ENCODE measurements at places on chromosomes 12 and 14. TPM values are rescaled to one million over a fixed set of nuclear protein-coding genes. Genes with fewer than 3 reads are reported as not detected.

The TMEM260 gene
- 5.9 TPM for total RNA-seq

The TMTC1 gene
- total RNA-seq: 33.8 TPM

The TM7SF3 gene
- total RNA-seq: 22.3 TPM

The PAPLN gene
- 2.5 TPM for total RNA-seq

The PYGL gene
- total RNA-seq: 9.8 TPM

The TMEM179 gene
- total RNA-seq: not detected

- DNase-seq: no peak
Measured at GRCh38 chr12:124998705-124999104, 5.3 kb downstream of the BRI3BP start.

GRCh38 chr12:90562671-90563070 is 392.3 kb downstream of the CCER1 start:
- DNase-seq: no peak

- DNase-seq: no peak
Measured at GRCh38 chr12:131634037-131634436, 76.9 kb upstream of the SFSWAP start.

DNA sequence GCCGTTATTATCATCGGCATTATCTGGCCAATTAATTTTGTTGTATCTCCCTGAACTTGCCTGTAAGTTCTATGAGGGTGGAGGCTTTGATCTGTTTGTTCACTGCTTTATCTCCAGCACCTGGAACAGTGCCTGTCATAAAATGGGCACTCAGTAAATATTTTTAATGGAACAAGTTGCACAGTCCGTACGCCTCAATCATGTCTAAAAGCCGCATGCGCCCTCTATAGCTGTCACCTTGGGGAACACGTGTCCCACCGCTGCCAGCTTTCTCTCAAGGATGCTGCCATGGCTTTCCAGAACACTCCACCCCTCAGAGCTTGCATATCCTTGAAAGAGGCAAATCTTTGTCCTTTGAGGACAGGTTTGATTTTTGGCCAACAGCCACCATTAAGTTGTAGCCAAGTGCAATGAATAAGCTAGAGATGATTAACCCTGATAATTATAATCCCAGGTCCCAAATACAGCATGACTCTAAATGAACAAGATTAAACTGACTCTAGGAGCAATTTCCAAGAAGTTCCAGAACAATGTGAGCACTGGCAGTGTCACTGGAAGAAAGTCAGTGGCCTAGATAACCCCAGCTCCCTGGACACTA is 55.1 kb downstream of the ERH start:
- no peak for DNase-seq

DNA sequence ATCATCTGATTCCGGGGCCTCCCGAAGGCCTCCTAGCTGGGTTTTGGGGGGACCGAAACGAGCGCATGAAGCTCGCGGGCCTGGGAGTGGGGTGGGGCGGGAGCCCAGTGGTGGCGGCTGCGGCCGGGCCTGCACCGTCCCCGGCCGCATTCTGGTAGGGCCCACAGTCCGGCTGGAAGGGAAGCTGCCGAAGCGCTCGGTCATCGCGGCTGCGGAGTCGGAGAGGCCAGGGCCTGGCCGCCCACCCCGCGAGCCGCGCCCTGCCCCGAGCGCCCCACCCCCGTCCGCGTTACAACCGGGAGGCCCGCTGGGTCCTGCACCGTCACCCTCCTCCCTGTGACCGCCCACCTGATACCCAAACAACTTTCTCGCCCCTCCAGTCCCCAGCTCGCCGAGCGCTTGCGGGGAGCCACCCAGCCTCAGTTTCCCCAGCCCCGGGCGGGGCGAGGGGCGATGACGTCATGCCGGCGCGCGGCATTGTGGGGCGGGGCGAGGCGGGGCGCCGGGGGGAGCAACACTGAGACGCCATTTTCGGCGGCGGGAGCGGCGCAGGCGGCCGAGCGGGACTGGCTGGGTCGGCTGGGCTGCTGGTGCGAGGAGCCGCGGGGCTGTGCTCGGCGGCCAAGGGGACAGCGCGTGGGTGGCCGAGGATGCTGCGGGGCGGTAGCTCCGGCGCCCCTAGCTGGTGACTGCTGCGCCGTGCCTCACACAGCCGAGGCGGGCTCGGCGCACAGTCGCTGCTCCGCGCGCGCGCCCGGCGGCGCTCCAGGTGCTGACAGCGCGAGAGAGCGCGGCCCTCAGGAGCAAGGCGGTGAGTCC is at the start of gene KLC1:
Gene KLC1 (plus strand): TSS at position 528 of the 819 bp plus-strand sequence. CDS start 25,354 bp downstream, outside the sequence.
- DNase-seq: peak; percentile 93

- DNase-seq: no peak
Measured at GRCh38 chr12:88451205-88451604, 129.1 kb downstream of the KITLG start.

DNA sequence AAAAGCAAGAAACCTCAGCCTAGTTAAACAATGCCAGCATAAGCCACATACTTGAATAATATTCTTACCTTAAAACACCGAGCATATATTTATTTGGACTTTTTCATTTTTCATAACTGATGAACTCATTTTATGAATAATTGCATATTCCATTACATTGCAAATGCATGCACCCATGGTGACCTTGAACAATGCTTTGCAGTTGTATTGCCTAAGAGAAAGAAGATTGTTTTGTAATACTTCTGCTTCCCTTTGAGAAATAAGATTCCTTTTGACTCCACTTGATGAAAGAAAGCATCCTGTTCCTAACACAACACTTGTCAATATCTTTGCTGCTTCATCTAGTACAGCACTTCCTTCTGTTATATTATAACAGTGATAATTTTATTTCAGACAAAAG is 1182.2 kb downstream of the FLRT2 start:
- DNase-seq: no peak

DNA sequence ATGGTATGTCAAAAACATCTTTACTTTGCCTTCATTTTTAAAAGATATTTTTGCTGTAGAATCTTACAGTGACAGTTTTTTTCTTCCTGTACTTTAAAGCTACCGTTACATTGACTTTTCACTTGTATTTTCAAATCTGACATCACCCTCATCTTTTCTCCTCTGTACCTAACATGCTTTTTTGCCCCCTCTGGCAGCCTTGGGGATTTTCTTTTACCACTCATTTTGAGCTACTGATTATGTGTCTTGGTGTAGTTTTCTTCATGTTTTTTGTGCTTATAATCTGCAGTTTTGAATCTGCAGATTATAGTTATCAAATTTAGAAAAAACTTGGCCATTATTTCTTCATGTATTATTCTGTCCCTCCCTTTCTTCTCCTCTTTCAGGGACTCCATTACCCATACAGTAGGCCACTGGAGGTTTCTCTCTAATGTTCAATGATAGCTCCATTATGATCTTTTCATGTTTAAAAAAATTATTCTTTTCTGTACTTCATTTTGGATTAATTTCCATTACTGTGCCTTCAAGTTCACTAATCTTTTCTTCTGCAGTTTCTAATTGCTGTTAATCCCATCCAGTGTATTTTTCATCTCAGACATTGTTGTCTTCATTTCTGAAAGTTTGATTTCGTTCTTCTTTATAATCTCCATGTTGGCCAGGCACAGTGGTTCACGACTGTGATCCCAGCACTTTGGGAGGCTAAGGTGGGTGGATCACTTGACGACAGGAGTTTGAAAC is 70.0 kb downstream of the ACADS start:
- no peak for DNase-seq

DNA sequence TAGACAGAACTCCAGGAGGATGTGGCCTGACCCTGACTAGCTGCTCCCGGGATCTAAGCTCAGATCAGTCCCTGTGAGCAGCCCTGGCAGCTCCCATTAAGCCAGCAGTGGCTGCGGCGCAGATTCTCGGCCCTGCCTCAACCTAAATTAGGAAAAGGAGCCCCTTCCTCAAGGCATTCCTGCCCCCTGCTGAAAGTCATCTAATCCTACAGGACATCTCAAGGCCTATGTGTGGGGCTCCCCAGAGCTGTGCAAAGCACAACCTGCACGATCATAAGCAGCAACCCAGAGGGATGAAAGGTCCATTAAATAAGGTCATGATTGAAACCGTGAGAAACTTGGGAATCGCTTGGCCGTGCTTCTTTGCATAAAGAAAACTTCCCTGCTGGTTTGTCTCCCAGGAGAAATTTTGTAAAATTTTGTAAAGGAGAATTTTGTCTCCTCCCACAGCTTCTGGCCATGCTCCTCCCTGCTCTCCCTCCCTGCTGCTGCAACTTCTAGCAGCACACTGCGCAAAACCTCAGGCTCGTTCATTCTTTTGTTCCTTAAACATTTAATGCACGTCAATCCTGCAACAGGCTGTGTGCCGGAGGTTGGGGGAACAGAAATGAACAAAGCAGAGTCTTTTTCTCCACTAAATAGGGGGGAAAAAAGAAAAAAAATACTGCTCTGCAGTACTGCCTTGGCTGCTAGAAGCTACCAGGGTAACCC is 96.6 kb upstream of the SLC35F4 start:
- DNase-seq: no peak

- no peak for DNase-seq
Measured at GRCh38 chr12:26786865-26787514, 46.0 kb downstream of the ITPR2 start.

DNA sequence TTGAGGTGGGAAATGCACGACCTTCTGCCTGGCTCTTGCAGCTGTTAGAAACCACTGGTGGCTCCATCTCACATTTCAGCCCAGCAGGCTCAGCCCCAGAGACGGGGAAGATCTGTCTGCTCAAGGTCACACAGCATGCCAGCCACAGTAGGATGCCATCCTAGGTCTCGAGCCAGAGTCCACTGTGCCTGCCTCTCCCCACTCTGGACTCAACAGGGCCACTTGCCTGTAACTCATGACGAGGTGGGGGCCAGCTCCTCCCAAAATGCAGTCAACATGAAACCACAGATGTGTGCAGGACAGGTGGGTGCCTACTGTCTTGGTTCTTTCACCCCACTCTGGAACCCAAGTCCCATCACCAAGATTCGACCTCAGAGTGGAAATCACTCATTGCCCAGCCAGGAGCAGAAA is 23.2 kb downstream of the BCL11B start:
- no peak for DNase-seq

- DNase-seq: no peak
Measured at GRCh38 chr12:88432531-88433490, 147.5 kb downstream of the KITLG start.

- no peak for DNase-seq
Measured at GRCh38 chr12:124758266-124759220, 105.1 kb downstream of the SCARB1 start.

- DNase-seq: no peak
Measured at GRCh38 chr12:83388551-83388950, 701.8 kb downstream of the TMTC2 start.

DNA sequence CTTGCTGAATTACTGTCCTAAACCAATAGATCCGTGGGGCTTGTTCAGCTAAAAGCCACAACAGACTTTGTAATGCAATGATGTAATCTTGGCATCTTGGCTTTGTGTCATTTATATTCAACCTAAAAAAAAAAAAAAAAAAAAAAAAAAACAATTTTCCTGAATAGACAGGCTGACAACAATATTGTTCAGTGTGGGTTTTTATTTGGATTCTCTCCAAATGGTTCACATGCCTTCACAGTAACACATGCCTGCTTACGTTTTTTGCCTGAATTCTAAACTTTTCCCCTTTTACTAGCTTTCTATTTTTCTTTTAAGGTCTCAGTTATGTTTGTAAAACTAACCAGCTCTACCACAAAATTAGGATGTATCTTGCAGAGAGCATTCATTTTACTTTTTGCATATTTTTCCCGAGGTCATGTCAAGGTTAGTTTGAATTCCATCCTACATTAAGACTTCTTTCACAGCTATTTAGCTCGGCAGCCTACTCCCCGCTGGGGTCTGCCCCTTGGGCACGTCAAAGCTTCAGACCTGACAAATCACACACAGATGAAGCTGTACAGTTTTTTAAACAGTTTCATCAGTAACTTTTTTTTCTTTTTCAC is 213.7 kb upstream of the NPAS3 start:
- DNase-seq: no peak

DNA sequence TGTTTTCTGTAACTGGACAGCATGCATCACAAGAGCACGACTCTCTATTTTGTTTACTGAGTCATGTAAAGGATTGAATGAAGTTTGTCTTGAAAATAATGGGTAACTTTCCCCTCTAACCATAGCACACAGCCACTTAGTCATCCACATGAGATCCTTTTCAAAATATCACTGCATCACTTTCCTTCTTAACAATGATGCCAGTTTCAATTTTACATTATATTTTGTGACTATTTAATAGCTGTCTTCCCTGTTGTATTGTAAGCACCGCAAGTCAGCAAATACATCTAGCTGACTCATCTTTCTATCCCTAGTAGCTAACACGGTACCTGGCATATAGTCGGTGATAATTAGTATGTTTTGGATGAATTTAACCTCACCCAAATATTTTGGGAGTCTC is 83.3 kb upstream of the PPM1H start:
- DNase-seq: no peak

DNA sequence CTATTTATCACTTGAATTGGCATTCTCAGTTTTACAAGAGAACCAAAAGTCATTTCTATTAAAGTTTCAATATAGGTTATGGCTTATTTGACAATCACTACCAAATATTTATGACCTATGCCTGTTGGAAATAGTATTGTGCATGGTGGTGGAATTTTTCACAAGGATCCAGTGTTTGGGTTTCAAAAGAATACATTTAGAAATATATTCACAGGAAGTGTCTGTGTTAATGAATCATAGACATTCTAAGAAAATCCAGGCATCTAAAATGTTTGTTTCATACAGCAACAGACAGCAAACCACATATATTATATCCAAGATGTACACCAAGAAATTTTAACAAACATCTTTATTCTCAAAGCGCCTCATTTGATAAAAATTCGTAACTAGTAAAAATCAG is 92.7 kb downstream of the MED13L start:
- no peak for DNase-seq

DNA sequence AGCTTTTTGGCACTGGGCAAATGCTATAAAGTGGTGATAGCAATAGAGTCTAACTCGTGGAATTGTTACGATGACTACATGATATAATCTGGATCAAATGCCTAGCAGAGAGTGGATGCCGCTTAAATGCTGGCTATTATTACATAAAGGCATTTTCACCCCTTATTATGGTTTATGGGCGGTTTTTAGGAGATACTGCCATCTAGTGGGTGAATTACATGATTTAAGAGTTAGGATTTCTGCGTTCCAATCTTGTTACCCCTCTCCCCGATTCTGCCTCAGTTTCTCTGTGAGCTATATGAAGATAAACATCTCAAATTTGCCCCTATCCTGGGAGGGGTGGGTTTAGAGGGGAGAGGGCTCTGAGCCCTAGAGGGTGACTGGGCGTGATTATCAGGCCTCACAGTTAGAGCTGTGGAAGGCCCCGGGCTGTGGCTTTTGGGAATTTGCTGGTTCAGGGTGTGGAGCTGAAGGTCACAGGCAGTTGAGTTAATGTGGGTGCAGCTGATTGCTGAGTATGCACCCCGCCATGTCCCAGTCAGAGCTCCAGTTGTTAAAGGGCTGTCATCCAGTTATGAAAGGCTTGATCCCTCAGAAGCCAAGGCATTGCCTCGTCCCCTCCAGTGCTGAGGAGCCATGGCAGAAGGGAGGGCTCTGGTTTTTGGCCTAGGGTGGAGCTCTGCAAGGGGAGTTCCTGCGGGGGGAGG is 14.4 kb downstream of the CLSTN3 start:
- DNase-seq: no peak

DNA sequence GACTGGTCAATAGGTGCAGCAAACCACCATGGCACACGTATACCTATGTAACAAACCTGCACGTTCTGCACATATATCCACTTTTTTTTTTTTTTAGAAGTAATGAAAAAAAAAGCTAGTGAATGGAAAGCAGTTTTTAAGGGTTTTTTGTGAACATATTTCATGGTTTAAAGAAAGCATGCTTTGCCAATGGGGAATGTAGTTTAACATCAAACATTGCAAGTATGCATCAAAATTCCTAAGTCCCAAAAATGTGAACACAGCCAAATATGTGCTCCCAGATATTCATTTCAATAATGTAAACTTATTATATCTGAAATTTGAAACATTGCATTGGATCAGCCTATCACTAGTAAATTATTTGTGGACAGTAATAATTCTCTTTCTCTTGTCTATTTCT is 710.4 kb upstream of the FLRT2 start:
- DNase-seq: no peak

GRCh38 chr14:104447750-104448149 is 131.8 kb upstream of the C14orf180 start:
- no peak for DNase-seq

Data from Right ventricle myocardium inferior (tissue), 1 donor.